ENCODE measurements at places on chromosomes 4 and X.

DNA sequence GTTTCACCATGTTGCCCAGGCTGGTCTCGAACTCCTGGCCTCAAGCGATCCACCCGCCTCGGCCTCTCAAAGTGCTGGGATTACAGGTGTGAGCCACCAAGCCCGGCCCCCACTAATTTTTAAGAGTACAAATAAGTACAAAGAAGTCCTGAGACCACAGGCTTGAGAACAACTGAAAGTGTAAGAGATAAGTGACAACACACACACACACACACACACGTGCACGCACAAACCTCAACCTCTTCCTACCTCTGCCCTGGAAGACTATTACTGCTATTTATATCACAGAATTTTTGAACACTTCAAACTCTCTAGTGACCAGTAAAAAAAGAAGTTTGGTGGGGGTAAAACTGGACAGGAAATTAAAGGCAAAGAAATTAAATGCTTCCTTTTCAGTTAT, 7.5 kb downstream of the KLHL15 start:
- no peak for DNase-seq

- no peak for DNase-seq
Measured at GRCh38 chr4:79134767-79135166, 191.1 kb downstream of the NAA11 start.

DNA sequence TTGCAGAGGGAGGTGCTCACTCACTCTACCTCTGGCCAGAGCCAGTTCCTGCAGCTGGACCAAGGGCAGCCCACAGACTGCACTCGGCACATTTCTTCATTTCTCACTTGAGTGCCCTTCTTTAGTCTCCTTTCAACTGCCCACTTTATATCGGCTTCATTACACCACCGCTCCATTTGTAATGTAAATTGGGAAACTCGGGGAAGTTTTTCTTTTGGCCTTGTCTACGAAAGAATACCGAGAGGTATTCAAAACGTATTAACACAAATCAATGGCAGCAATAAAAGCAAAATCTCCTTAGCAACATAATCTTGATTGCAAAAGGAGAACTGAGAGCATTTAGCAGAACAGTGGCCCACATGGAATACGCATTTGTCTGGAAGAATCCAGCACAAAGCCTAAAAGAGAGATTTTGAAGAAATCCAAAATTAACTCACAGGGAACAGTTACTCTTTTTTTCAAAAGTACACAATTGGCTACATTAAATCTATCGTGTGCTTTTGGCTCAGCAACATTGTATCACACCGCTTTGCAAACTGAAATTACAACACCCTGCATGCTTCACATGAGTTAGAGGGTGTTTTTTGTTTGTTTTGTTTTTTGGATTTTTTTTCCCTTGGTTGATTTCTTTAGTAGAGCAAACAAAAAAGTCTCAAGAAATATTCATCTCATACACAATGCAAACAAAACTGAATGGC, 62.6 kb downstream of the CHIC2 start:
- DNase-seq = no peak

GRCh38 chr4:184751585-184751956, 17.7 kb upstream of the CENPU start:
- DNase-seq = no peak

GRCh38 chrX:65696613-65697012, 29.2 kb downstream of the MSN start:
- no peak for DNase-seq

- DNase-seq = no peak
Measured at GRCh38 chr4:152643153-152644035, 36.4 kb downstream of the TMEM154 start.

GRCh38 chr4:113316879-113317278, 267.4 kb downstream of the ANK2 start:
- DNase-seq = no peak

- DNase-seq = no peak
Measured at GRCh38 chr4:158776106-158776505, 7.3 kb downstream of the FNIP2 start.

DNA sequence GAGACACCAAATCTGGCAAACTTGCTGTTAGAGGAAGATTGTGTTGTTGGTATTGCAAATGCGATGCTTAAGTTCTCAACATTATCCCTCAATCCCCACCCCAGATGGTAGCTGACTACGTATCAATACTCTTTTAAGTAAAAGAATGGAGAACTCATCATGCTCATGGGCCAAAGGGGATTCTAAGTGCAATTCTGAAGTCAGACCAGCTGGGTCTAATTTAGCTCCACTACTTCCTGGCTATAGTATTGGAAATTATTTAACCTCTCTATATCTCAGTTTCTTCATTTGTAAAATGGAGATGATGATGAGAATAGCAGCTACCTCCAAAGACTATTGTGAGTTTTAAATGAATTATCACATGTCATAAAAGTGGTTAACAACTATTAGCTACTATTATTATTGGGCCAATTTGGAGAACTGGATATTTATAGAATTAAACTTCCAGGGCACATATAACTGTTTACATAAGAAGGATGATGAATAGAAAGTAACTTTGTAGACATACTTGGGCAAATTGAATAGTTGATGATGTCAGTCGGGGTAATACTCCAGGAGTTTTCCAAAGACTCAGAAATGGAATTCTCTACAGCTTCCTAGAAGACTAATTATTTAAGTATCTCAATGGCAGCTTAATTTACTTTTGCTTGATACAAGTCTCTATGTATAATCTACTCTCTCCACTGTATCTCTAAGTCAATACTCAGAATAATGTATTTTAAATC, 5.0 kb upstream of the SLAIN2 start:
- DNase-seq = no peak

DNA sequence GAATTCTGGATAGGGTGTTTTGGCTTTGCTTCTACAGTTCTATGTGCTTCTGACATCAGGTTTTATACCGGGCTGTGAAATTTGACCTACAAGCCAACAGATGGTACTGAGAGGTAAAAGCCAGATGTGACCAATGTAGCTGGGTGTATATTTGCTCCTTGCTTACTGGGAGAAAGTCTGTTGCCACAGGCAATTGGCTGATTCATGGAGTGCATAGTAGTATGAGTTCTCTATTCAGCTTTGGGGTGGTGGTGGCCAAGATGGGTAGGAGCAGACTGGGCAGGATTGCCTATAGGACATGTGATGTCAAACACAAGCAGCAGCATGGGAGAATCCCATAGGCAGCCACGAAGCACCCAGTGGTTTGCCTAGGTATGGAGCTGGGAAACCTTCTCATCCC, 1827.0 kb downstream of the C4orf33 start:
- DNase-seq = no peak

- no peak for DNase-seq
Measured at GRCh38 chr4:113053883-113054282, 4.4 kb downstream of the ANK2 start.

DNA sequence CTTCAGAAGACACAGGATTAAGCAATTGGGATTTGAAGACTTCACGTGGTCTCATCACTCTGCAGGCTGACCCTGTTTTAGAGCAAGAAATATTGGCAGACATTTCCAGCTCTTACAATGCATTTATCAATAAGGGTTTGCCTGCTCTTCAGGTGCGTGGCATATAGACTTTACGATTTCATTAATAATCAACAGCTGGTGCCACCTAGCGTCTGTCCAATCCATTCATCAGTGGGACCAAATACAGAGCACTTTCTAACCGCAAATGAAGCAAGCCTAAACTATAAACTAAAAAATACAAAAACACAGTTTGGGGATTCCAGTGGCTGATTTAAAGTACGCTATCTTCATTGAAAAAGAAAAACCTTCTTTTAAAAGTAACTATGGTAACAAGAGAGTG, 125.4 kb upstream of the DMD start:
- no peak for DNase-seq

GRCh38 chr4:46818604-46819003, 90.4 kb downstream of the COX7B2 start:
- no peak for DNase-seq
